Activated naive CD4-positive, alpha-beta T cell (primary cell): ENCODE measurements at places on chromosomes 5 and 9.

GRCh38 chr9:77909306-77909705 lies 122.3 kb downstream of the GNAQ start:
- DNase-seq, result no peak

DNA sequence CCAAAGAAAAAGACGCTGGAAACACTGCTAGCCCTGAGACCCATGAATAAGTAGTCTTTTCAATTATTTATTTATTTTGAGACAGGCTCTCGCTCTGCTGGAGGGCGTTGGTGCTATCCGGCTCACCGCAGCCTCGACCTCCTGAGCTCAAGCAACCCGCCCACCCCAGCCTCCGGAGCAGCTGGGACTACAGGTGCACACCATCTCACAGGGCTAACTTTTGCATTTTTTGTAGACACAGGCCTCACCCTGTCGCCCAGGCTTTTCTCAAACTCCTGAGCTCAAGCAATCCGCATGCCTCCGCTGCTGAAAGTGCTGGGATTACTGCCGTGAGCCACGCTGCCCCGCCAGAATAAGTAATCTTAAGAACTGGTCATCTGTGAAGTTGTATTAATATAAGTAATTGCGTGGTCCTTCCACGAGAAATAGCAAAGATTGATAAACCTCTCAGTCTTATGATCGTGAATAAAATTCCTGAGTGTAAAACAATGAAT lies 1.6 kb downstream of the ANXA2R start:
- DNase-seq, result no peak

DNA sequence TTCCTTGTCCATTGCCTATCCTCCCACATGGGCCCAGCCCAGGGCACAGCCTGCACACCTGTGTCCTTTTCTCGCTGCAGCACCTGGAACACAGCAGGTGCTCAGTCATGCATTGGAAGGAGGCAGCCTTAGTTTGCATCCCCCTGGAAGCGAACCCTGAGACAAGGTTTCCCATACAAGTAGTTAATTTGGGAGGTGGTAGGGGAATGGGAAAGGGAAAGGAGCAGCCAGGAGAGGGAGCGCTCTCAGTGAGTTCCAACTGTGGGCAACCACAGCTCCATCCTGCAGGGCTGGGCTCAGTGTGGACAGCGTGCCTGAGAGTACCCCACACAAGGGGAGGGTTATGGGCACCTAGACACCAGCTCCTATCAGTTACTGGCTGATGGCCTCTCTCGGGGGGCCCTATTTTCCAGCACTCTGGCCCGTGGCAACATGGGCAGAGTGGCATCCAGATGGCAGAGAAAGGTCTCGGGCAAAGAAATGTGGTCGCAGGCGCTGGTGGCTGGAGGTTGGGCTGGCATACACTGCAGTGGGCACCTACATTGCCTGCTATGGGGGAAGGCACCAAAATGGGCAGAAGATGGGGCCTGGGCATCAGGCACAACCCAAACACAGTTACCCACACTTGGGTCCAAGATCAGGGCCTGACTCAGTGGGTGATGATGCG lies 50.1 kb downstream of the TSPAN17 start:
- DNase-seq, result no peak

DNA sequence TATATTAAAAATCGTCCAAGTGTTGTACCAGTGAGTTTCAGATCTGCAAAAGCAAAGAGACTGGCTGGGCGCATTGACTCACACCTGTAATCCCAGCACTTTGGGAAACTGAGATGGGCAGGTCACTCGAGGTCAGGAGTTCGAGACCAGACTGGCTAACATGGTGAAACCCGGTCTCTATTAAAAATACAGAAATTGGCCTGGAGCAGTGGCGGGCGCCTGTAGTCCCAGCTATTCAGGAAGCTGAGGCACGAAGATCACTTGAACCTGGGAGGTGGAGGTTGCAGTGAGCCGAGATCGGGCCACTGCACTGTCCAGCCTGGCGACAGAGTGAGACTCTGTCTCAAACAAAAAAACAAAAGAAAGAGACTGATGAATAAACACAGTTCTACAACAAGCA lies 18.3 kb upstream of the B4GALT1 start:
- DNase-seq, result no peak

GRCh38 chr5:171295299-171295698 lies 13.7 kb upstream of the TLX3 start:
- DNase-seq, result no peak

GRCh38 chr5:117713585-117714198 lies 1139.1 kb upstream of the SEMA6A start:
- no peak for DNase-seq

DNA sequence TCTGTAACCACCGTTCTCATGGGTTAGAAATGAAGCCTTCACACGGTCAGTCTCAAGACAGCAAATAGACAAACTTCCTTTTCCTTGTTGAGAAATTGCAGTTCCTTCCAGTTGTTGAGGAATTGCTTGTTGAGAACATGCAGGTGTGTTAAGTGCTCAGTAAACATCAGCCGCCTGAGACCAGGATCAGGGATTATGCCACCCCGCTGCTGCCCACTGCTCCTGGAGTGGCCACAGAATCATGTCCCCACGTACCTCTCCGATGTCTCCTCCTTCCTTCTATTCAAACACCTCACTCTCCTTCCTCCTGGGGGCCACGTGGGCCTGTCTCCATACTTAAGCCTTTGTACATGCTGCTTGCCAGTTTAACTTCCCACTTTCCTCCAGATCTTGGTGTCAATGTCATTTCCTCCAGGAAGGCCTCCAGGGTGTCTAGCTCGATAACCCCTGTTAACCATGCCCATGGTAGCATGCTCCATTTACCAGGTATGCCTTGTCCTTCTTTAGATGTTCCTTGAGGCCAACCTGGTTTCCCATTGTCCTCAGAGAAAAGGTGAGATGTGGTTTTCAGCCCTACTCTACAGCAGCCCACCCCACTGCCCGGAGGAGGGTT lies 33.8 kb upstream of the RPL26L1 start:
- DNase-seq, result no peak

GRCh38 chr9:126000731-126001580 lies 253.8 kb downstream of the PBX3 start:
- no peak for DNase-seq

DNA sequence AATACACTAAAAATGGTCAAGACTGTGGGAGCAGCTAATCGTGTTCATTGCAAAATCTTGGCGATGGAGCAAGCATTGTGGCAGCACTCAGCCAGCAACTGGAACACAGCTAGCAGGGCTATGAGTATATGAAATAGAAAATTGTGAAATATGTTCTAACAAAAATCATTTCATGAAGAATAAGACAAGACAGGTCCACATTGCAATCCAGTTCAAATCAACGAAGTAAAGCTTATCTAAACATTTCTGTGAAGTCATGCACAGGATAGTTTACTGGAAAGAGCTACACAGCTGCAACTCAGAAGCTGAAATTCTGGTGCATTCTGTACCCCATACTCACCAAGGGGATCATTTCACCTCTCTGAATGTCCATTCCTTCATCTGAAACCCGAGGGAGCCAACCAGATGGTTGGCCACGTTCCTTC lies 5.3 kb upstream of the NFIL3 start:
- DNase-seq, result no peak

DNA sequence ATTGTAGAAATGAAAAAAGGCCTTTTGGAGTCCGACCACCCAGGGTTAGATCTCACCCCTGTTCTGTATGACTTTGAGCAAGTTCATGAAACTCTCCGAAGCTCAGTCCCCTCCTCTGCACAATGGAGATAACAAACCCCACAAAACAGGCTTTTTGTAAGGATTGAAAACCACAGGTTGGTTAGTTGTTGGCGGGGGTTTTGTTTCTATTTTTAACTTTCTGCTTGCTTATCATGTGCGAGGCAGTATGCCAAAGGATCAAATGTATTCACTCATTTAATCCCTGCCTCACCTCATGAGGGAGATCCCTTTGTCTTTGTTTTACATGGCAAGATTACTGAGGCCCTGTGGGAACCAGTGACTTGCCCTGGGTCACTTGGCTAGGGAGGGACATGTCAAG lies 539.1 kb downstream of the CDK5RAP2 start:
- no peak for DNase-seq

- no peak for DNase-seq
These were observed 32.7 kb downstream of the PCDHAC2 start for GRCh38 chr5:140998921-140999410.

GRCh38 chr9:35538361-35539234 lies 48.7 kb downstream of the RUSC2 start:
- no peak for DNase-seq

- peak; percentile 6 for DNase-seq
These were observed 84.7 kb downstream of the PTTG1 start for GRCh38 chr5:160506006-160507004.

- DNase-seq, result no peak
These were observed 34.4 kb upstream of the MRPS30 start for GRCh38 chr5:44774279-44774880.

DNA sequence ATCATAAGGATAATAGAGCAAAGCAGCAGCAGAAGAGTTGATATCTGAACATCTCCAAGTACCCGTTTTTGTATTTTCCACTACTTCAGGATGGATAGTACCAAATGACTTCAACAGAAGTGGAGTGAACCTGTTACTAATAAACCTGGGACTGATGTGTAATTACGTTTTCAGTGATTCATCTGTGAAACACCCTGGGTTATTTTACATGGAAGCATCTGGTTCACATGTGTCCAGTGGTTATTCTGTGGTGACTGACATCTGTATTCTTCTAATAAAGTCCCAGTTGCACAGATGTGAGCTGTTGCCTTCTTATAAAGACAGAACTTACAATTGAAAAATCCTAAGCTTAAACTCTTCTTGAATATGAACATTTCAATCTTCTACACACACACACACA lies 139.7 kb upstream of the VCAN start:
- DNase-seq, result no peak

GRCh38 chr9:6552033-6552432 lies 93.5 kb downstream of the GLDC start:
- DNase-seq, result no peak

GRCh38 chr5:38806775-38807258 lies 39.0 kb upstream of the OSMR start:
- no peak for DNase-seq
